HT1080 (cell line): ENCODE measurements at places on chromosomes 4 and X. TPM values are rescaled to one million over a fixed set of nuclear protein-coding genes. Genes with fewer than 3 reads are reported as not detected.

DNA sequence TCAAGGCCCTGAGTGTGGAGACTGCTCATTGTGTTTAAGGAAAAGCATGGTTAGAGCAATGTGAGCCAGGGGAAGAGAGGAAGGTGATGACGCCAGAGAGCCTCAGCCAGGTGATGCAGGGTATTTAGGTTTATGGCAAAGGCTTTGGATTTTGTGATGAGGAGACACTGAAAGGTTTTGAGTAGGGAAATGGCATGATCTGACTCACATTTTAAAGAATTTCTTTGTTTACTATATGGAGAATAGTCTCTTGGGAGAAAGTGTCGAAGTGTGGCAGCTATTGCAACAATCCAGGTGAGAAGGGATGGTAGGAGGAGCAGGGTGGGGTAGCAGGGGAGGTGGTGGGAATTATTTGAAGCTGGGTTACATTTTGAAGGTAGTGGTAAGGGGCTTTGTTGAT, 293.4 kb upstream of the IGFBP7 start:
- no peak for DNase-seq

DNA sequence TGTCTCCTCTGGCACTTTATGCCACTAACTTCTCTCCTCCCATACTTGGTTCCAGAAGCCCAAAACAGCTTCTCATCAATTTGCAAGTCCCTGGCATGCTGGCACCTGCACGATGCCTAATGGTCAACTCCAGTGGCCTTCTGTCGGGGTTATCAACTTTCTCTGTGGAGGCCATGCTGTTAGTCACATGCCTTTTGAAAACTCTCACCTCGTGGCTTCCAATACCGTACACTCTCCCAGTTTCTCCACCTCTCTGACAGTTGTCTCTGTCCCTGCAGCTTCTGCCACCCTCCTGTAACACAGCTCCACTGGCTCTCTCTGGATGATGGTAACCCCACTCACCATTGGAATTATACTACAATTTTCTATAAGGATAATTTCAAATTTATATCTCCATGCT, 324.0 kb downstream of the NR3C2 start:
- no peak for DNase-seq

DNA sequence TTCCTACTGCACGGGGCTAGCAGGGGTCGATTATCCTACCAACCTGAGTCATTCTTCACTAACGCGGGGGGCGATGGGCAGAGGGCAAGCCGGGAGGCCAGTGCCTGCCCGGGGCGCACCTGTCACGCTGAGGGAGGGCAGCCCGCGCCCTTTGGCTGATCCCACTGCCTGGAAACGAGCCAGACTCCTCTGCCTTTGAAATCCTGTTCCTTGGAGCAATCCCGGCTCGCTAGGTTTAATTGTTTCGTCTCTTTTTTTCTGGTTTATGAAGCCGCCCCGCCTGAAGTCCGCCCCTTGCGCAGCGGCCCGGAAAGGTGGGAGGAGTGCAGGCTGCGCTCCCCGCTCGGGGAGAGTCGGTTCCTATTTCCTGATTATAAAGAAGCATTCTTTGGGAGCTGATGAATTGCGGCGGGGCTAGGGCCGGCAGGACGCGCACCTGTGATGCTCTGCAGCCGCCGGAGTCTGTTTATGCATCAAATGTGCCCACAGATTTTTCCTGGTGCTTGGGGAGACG, 484.2 kb downstream of the BCOR start:
- no peak for DNase-seq

GRCh38 chr4:151021637-151022334, 6.7 kb upstream of the LRBA start:
- DNase-seq: no peak

GRCh38 chr4:18882468-18882867, 860.9 kb upstream of the LCORL start:
- peak; percentile 81 for DNase-seq

DNA sequence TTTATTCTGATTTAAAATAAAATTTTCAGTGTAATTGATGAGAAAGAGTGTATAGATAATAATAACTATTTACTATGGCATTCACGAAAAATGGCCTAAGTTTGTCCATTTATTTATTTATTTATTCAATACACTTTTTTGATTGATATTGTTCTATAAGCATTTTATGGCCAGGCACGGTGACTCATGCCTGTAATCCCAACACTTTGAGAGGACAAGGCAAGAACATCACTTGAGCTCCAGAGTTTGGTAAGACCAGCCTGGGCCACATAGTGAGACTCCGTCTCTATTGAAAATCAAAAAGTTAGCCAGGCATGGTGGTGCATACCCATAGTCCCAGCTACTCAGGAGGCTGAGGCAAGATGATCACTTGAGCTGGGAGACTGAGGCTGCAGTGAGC, 25.7 kb downstream of the GASK1B start:
- DNase-seq: no peak

Gene FRG2
- 1.4 and 1.7 TPM in 2 replicates for total RNA-seq

Gene RHOXF1
- total RNA-seq: not detected in 2 replicates

Gene JADE1
- 27.4 and 28.0 TPM in 2 replicates for total RNA-seq

- peak; percentile 29 for DNase-seq
Observed at GRCh38 chrX:154082396-154083125, 15.0 kb downstream of the MECP2 start.

- no peak for DNase-seq
Observed at GRCh38 chr4:47641755-47642154, 156.7 kb downstream of the ATP10D start.

Gene MXRA5
- total RNA-seq: not detected in 2 replicates

- DNase-seq: no peak
Observed at GRCh38 chrX:19670321-19670750, 155.0 kb upstream of the MAP3K15 start.

DNA sequence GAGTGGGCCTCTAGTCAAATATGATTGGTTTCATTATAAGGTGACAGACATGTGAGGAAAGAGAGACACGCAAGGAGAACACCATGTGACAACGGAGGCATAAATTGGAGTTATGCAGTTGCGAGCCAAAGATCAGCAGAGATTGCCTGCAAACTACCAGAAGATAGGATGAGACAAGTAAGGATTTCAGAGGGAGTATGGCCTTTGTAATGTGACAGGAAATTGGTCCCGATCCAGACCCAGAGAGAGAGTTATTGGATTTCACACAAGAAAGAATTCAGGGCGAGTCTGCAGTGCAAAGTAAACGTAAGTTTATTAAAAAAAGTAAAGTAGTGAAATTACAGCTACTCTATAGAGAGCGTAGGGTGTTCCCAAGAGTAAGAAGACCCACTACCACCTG, 35.7 kb upstream of the NDST4 start:
- DNase-seq: no peak

Gene CXorf51B
- total RNA-seq: not detected in 2 replicates

Gene OSTC
- 86.3 and 92.1 TPM in 2 replicates for total RNA-seq

GRCh38 chr4:158005021-158005420, 167.8 kb downstream of the GASK1B start:
- DNase-seq: no peak

DNA sequence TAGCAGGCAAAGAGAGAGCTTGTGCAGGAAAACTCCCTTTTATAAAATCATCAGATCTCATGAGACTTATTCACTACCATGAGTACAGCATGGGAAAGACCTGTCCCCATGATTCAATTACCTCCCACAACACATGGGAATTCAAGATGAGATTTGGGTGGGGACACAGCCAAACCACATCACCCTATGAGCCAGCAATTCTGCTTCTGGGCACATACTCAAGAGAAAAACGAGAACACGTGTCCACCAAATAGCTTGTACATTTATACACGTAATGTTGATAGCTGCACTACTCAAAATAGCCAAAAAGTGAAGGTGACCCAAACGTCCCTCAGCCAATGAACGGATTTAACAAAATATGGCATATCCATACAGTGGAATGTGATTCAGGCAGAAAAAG, 94.5 kb upstream of the DHRSX start:
- DNase-seq: no peak

DNA sequence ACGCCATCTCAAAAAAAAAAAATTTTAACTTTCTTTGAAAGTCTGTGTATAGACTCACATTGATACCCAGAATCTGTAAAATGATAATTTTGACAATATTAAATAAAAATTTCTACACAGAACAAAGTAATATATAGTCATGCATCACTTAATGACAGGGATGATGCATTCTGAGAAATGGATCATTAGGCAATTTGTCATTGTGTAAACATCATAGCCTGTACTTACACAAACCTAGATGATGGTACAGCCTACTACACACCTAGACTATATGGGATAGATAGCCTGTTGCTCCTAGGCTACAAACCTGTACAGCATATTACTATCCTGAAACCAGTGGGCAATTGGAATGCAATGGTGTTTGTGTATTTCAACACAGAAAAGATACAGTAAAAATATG, 107.7 kb downstream of the BLTP1 start:
- DNase-seq: no peak

DNA sequence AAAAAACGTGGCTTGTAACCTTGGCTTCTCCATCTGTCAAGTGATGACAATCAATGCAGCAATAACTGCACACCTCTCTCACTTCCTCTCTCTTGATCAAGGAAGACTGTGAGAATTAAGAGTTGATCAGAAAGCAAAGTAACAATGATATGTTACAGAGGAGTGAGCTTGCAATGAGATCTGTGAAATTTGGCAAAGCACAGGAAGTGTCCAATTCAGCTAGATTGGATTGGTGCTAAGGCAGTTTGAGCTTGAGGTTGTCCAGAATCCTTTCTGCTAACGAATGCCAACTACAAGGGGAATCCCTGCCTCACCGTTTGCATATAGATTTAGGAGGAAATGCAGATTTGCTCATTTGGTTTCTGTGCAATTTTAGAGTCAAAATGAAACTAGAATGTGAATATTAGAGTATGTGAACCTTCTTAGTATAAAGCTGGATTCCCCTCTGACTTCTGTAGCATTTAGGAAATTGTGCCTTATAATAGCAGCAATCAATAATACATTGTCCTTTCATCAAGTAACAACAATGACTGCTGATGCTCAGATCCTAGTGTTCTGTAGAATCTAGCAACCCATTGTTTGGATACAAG, 346.4 kb downstream of the PTTG2 start:
- no peak for DNase-seq

- peak; percentile 64 for DNase-seq
Observed at GRCh38 chr4:83876047-83876446, 340.1 kb downstream of the GPAT3 start.

Gene AKAP4
- not detected in 2 replicates for total RNA-seq

DNA sequence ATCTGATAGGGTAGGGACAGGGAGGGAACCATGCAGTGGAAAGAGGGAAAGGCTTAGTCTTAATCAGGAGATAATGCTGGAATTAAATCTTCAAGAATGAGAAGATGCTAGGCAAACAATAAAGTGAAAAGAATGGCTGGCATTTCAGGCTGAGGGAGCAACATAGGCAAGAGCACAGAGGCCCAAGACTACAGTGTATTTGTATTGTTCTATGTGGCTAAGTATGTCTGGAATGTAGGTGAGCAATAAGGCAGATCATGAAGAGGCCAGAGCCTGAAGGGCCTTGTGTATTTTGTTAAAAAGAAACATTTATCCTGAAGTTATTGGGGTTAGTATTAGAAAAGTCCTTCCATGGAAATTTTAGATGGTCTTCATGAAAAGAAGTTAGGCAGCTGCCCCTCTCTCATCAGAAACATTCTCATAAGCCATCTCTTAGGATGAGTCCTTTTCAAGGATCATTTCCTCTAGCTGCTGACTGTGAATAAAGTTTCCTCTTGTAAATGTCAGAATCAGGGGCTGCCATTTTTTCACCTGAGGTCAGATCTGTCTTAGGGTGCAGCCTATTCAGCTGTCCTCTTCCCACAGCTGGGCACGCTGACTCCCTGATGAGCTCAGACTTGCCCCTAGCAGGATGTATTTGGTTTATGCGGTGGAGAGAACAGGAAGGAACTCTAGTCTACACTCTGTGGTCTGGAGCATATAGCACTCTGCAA, 46.3 kb downstream of the ATP10D start:
- DNase-seq: peak; percentile 94

- DNase-seq: no peak
Observed at GRCh38 chr4:147428583-147428982, 52.3 kb upstream of the EDNRA start.

GRCh38 chrX:14899607-14900006, 26.4 kb downstream of the MOSPD2 start:
- peak; percentile 74 for DNase-seq

DNA sequence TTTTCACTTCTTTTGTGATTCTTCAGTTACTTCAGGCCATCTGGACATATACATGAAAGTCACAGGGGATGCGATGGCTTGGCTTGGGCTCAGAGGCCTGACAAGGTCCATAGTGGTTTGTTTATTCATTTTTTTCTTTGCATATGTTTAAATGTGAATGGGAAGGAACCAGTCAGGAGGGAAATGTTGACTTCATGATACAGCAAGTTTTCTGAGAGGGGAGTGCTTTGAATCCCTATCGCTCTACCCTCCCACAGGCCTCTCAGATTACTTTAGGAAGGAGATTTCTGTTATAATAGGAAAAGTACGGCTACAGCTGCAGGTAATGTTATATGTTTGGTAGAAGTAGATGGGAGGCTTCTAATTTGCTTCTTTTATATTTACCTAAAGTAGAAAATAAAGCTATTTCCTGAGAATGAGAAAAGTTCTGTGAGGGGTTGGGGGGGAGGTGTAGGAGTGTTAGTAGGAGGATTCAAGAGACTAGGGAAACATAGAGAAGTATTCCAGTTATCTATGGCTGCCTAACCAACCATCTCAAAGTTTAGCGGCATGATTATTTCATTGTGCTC, 322.9 kb downstream of the RAPGEF2 start:
- no peak for DNase-seq

GRCh38 chr4:10589799-10590198, 94.8 kb downstream of the CLNK start:
- no peak for DNase-seq

GRCh38 chr4:161254375-161254774, 909.4 kb downstream of the FSTL5 start:
- DNase-seq: peak; percentile 8
